CD4-positive, alpha-beta T cell treated with Interleukin-17A for 1 hour (primary cell): ENCODE measurements at places on chromosomes 11 and 22.

DNA sequence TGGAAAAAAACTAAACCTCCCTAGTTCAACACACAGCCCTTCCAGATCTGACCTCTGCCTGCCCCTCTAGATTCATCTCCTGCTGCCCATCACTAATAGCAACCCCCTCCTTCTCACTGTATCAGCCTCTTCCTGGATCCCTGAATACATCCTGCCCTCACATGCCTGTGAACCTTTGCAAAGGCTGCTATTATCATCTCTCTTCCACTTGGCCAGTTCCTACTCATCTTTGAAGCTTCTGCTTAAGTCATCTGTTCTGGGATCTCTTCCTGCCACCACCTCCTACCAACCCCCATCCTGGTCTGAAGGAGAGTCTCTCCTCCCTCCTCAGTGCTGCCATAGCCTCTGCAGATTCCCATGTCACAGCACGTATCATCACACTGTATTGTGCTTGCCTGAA lies 38.0 kb upstream of the AMOTL1 start:
- DNase-seq, result no peak

- no peak for DNase-seq
Measured at GRCh38 chr11:13091373-13091772, 82.3 kb downstream of the RASSF10 start.

DNA sequence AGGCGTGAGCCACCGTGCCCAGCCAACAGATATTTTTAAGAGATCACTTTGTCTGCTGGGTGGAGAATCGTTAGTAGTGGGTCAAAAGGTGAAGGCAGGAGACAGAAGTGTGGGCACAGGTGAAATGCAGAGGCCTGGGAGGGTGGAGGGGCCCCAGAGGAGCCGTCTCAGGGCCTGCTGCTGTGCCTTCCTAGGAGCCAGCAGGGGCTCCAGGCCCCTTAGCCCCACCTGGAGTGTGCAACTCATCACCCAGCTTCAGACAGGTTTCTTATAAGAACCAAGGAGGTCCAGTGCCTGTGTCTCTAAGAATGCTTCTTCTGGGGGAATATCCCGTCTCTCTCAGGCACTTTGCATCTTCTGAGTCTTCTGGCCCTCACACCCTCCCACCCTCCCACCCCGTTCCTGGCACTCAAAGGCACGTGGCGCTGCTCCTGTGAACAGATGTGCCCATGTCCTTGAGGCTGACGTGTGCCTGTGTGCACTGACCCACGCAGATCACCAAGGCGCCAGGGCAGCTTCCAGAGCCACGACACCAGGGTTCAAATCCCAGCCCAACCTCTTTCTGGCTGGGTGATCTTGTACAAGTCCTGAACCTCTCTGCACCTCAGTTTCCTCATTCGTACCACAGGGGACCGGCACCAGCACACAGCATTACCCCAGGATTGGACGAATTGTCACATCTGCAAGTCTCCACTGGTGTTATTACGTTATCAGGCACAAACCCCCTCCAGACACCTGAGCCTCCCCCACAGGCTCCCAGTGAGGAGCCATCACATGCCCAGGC lies 3.4 kb downstream of the ARSA start:
- DNase-seq, result no peak

- no peak for DNase-seq
Measured at GRCh38 chr11:60143768-60144167, 39.1 kb downstream of the MS4A6A start.

GRCh38 chr11:43546561-43547429 lies 133.7 kb upstream of the HSD17B12 start:
- no peak for DNase-seq

DNA sequence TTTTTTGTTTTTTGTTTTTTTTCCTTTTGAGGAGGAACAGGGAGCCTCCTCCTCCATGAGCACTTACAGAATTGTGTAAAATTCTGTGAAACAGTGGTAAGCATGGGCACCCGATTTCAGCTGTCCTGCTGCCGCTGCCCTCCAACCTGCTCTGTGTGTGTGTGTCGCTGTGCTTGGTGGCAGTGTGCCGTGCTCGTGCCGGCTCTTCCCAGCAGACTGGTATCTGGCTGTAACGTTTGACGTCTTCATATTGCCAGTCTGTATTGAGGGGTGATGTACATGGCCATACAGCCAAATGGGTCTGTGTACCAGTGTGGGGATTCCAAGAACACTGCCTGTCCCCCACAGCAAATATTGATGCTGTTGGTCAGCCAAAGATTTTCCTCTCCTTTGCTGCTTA lies 97.1 kb downstream of the CWC15 start:
- DNase-seq, result no peak

GRCh38 chr11:62012451-62012831 lies 45.0 kb upstream of the FTH1 start:
- DNase-seq, result no peak

GRCh38 chr11:61333550-61334433 lies 764 bp downstream of the TKFC start:
- no peak for DNase-seq

DNA sequence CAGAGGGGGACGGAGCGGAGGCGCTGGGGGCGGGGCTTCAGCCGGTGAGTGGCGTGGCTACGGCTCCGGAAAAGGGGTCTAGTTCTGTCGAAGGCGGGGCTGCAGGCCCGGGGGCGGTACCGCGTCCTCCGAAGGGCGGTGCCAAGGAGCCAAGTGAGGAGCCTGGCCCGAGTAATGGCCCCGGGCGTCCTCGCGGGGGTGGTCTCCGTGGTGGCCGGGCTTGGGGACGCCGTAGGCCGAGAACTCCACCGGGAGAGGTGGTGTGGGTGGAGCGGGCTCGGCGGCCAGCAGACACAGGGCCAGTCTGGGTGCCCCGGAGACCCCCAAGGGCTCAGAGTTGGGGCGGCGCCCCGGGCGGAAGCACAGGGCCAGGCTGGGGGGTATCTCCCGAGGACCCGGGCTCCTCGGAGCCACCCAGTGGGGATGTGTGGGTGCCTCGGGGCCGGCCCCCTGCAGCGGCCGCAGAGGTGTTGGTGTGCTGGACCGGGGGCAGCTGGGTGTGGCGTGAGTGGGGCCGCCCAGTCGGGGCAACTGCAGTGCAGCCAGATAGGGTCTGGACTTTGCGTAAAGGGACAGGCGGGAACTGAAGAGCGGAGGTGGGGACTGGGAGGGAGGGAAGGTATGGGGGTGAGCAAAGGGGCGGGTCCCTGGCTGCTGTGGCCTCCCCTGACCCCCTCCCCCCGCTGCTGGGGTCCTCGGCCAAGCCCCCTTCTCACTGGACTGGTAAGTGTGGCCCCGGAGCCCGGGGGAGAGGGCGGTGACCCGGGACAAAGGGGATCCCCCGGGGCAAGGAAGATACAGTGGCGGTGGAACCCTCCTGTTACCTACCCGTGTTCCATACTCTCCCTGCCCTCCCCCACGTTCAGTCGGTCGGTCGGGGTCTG lies 838 bp downstream of the FKBP2 start:
- peak; percentile 19 for DNase-seq

GRCh38 chr22:20998411-20999336 lies 3.2 kb downstream of the THAP7 start:
- DNase-seq, result no peak

- no peak for DNase-seq
Measured at GRCh38 chr11:121563900-121564822, 111.4 kb upstream of the SORL1-AS1 start.

- DNase-seq, result no peak
Measured at GRCh38 chr11:95794086-95794485, 3.8 kb downstream of the CEP57 start.

GRCh38 chr11:14764579-14765527 lies 121.2 kb downstream of the PDE3B start:
- peak; percentile 90 for DNase-seq

GRCh38 chr11:371051-371450 lies 1.8 kb downstream of the B4GALNT4 start:
- no peak for DNase-seq

DNA sequence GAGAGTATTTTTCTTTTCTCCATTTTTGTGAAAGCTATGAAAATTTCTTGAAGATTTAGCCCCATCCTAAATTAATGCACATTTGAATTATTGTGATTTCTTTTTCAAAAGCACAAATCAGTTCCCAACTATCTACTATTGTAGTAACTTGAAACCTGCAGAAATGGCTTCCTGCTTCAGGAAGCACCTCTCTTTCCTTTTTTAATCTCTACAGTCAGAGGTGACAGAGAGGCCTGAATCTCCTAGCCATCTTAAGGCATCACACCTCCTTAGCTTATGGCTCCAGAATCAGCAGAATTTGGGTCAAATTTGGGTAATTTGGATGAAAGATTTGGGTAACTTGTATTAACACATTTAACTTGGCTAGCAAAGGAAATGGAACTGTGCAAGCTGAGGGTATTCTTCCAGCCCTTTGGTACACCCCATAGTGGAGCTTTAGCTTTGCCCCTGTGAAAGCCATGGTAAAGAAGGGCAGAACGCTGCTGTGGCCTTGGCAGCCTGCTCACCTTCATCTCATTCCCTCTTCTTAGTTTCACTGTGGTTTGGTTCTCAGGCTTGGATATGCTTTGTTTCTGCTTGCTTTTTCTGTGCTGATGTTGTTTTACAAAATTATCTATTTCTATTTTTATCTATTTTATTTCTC lies 16.2 kb downstream of the TBCEL start:
- DNase-seq, result no peak

- no peak for DNase-seq
Measured at GRCh38 chr11:15471048-15471894, 356.5 kb downstream of the INSC start.

DNA sequence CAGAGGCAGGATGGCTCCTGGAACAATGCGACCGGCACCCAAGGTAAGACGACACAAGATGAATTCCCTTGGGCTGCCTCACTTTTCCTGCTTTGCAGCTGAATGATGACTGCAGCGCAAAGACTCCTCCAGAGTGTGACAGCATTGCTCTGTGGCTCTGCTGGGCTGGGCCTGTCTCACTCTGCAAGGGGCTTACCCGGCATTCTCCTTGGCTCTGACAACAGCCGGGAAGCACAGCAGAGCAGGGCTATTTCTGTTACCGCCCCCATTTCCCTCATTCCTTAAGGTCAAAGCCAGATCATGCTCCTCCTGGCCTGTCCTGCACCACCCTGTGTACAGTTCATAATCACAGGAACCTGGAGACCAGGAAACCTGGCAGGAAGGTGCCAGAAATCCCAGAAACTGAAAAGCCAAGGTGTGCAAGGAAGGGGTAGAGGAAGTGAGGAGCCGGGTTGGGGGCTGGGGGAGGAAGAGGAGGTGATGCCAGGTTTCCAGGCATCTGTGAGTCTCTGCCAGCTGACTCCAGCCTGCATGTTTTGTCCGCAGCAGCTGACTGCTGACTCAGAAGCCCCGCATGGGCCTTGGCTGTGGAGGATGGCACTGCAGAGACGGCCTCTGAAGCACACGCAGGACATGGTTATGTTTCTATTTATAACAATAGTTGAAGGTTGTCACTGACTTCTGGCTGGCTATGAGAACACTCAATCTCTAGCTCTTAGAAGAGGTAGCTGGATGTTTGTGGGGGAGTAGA lies 113.6 kb downstream of the MICAL3 start:
- no peak for DNase-seq

DNA sequence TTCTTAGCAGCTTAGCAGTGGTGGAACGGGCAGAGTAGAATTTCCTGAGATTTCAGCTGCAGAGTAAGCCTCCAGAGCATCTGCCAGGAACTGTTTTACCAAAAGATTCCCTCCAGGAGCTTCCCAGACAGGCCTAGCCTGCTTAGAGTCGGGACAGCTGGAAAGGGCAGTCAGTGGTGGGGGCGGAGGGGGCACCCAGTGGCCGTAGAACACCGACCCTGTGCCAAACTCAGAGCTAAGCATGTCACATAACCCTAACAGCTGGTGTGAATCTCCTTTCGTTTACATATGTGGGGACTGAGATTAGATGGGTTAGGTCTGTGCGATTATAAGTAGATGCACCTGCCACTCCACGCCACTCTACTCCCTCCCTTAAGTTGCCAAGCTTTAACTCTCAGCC lies 80.0 kb upstream of the CRTAM start:
- no peak for DNase-seq

DNA sequence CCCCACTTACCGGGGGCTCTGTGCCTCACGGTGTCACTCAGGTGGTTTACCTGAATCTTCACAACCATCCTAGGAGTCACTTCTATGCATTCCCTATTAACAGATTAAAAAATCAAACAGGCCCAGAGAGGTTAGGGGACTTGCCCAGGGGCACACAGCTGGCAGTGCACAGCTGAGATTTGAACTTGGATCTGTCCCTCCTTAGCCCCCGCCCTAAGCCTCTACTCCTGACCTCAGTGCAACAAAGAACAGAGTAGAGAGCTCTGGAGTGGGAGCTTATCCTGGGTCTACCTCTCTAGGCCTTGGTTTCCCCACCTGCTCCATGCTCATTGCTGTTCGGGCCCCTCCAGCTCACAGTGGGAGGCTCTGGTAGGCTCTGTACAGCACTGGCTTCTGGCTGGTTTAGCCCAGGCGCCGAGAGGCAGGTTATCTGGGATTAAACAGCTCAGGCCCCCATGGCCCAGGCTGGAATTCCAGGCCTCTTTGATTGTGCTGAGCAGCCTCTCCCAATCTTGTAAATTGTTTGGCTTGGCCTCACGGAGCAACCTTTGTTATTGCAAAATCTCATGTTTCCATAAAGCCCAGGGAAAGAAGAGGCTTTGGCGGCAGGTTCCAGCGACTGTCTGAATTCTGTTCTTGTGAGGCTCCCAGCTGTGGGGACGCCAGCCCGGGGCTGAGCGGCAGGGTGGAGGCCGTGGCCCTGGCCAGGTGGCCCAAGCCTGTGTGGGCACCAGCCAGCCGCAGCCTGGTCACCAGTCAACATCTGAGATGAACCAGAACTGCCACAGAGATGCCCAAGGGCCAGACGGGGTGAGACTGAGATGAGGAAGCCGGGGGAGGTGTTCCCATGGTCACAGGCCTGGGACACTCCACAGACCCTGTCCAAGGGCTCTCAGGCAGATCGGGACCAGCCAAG lies 28.9 kb upstream of the SHISAL1 start:
- DNase-seq, result no peak

DNA sequence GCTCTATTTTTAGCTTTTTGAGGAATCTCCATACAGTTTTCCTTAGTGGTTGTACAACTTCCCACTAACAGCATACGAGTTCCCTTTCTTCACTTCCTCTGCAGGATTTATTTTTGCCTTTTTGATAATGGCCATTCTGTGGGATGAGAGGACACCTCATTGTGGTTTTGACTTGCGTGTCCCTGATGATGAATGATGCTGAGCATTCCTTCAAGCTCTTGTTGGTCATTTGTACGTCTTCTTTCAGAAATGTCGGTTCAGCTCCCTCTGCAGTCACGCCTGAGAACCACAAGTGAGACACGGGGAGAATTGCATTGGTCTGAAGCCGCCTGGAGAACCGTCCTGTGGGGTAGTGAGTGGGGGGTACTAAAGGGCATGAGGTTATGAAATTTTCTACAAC lies 2.0 kb upstream of the KRTAP5-10 start:
- peak; percentile 5 for DNase-seq

DNA sequence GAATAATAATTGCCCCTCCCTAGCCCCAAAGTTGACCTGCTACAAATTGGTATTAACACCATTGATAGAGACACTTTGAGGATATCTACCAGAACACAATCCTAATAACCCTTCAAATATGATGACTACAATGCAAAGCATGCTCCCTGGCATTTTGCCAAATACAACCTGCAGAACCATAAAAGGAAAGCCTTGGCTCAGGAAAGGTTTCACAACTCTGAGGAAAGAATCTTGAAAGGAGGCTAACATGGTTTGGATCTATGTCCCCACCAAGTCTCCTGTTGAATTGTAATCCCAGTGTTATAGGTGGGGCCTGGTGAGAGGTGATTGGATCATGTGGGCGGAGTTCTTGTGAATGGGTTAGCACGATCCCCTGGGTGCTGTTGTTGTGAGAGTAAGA lies 140.4 kb upstream of the ARHGAP42 start:
- DNase-seq, result no peak

- DNase-seq, result peak; percentile 73
Measured at GRCh38 chr22:22787786-22788459, 99.7 kb upstream of the IGLL5 start.

GRCh38 chr11:91871791-91872190 lies 352.8 kb upstream of the FAT3 start:
- DNase-seq, result no peak

GRCh38 chr11:69049490-69049867 lies 747 bp downstream of the TPCN2 start:
- DNase-seq, result peak; percentile 41
